ENCODE measurements at places on chromosomes 7 and 10. TPM values are rescaled to one million over a fixed set of nuclear protein-coding genes. Genes with fewer than 3 reads are reported as not detected.
A peak's percentile ranks its signal among the peaks of the same experiment; 100 is the strongest.

The ERVW-1 gene
- not detected for total RNA-seq

The CNPY1 gene
- total RNA-seq = not detected

DNA sequence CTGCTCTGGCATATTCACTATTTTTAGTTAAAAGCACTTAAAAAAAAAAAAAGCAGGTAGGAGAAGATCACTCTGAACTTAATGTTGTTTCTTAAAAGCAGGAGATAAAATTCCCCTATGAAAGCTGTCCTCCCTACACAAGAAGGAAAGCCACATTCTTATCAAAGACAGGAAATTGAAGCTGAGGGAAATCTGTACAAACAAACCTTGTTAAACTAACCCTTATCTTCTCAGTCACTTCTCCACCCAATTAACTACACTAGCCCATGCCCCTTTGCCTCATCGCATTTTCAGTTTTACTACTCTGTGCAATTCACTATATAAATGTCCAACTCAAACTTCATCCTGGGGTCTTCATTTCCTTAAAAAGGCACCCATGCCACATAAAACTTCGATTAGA lies 2.7 kb upstream of the CDCA7L start:
- DNase-seq = no peak
- no peak overlapping the region for H3K4me3 ChIP-seq
- H3K27me3 ChIP-seq = peaks cover 42% of the 10 kb centered on the region
- no peak overlapping the region for H3K27ac ChIP-seq
- peaks cover 2% of the 10 kb centered on the region for H3K36me3 ChIP-seq
- peaks cover 37% of the 10 kb centered on the region for H3K4me1 ChIP-seq

The TMEM270 gene
- total RNA-seq = not detected

- peaks cover 5% of the 10 kb centered on the region for H3K27me3 ChIP-seq
- no peak for DNase-seq
- H3K36me3 ChIP-seq = no peaks in the 10 kb centered on the region
Measured at GRCh38 chr7:103630318-103630717, 184.3 kb upstream of the SLC26A5 start.

The PTF1A gene
- not detected for total RNA-seq

DNA sequence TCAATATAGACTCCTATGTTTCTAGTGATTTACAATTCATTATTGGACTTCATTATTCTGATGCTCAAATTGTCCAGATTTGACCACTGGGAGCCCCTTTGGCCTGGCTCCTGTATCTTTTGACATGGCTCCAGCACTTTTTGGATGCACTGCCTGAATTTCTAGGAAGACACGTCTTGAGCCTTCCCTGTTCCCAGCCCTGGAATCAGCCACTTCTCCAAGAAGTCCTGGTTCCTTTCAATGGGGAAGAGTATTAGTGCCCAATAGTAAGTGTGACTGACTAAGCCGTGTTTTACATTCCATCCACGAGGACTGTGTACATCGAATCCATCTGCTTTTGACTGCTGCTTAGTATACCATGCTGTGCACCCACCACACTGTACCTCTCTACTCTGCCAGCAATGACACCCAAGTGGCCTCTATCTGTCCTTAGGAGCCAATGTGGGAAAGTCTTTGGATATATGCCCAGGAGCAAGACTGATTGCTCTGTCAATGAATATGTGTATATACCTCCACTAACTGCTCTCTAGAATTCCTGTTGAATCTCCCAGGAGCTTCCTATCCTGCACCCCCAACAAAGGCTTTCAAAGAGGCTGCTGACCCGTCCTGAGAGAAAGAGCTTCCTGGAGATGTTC lies 23.2 kb upstream of the NPFFR1 start:
- no peak for DNase-seq
- H3K27ac ChIP-seq = no peak overlapping the region
- no peak overlapping the region for H3K4me3 ChIP-seq
- no peaks in the 10 kb centered on the region for H3K36me3 ChIP-seq
- no peaks in the 10 kb centered on the region for H3K27me3 ChIP-seq
- H3K4me1 ChIP-seq = peaks cover 2% of the 10 kb centered on the region

GRCh38 chr10:102112210-102112817 lies 7.9 kb downstream of the LDB1 start:
- H3K27ac ChIP-seq = peak overlapping the region; percentile 83
- peak overlapping the region; percentile 91 for H3K4me3 ChIP-seq
- no peaks in the 10 kb centered on the region for H3K27me3 ChIP-seq
- H3K4me1 ChIP-seq = peaks cover 40% of the 10 kb centered on the region
- DNase-seq = no peak

DNA sequence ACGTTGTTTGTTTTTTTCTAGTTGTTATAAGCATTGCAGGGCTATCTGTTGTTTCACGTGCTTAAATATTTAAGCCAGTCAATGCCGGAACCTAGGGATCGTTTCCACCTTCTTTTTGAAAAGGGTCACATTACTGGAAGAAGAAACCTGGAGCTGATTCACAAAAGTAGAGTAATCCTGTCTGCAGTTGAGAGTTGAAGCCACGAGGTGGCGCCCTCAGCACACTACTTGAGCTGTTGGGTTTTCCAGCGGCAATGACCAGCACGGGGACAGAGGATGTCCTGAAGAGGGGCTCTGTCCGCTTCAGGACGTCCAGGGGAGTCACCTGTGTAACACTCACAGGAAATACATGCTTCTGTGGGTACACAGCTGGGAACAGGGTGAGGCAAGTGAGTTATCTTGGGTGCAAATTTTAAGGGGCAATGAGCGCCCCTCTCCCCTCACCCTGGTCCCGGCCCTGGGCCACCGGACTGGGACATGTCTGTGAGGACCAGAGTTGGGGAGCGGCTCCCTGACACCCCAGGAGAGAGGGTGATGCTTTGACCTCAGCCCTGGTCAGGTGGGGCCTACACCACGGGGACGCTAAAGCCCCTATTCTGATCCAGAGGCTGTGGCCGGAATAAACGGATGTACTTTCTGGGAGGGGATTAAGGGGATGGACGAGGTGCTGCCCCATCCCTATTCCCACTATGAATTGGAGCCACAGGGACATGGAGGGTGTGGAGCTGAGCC lies 26.3 kb upstream of the WDFY4 start:
- H3K27ac ChIP-seq = no peak overlapping the region
- no peaks in the 10 kb centered on the region for H3K36me3 ChIP-seq
- no peak overlapping the region for H3K4me3 ChIP-seq
- peaks cover 5% of the 10 kb centered on the region for H3K4me1 ChIP-seq
- peak; percentile 69 for DNase-seq

DNA sequence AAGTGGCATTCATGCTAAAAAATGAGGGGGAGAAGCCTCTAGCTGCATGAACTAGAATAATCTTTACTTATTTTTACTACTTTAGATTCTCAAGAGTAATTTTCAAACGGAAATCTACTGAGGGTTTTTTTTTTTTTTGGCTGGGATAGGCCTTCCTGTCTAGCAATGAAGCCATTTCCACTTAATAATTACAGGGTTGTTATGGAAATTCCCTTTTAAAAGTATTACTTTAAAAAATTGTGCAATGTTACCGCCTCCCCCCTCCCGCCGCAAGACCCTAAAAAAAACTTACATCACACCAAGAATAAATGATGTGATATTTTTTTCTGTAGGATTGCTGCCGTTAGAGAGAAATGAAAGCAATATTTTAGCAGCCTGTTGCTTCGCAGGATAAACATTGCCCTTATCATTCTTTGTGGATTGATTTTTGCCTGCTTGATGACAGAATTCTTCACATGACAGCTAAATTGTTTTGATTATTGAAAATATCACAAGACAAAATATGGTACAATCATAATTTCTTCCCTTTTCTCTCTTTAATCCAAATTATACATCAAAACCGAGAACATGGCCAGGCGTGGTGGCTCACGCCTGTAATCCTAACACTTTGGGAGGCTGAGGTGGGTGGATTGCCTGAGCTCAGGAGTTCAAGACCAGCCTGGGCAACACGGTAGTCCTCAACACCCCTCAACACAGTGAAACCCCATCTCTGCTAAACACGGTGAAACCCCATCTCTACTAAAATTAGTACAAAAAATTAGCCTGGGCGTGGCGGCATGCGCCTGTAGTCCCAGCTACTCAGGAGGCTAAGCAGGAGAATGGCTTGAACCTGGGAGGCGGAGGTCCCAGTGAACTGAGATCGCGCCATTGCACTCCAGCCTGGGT lies 32.8 kb downstream of the ARL4A start:
- peaks cover 12% of the 10 kb centered on the region for H3K36me3 ChIP-seq
- H3K27ac ChIP-seq = peak overlapping the region; percentile 49
- no peak for DNase-seq
- H3K4me3 ChIP-seq = no peak overlapping the region
- no peaks in the 10 kb centered on the region for H3K27me3 ChIP-seq

The DPYSL4 gene
- total RNA-seq = 2.6 TPM

The KLF14 gene
- total RNA-seq = not detected

- H3K4me3 ChIP-seq = no peak overlapping the region
- no peak for DNase-seq
- H3K27ac ChIP-seq = no peak overlapping the region
- H3K36me3 ChIP-seq = no peaks in the 10 kb centered on the region
- H3K27me3 ChIP-seq = peaks cover 23% of the 10 kb centered on the region
Measured at GRCh38 chr10:98374217-98374985, 40.6 kb downstream of the PYROXD2 start.

GRCh38 chr10:114538181-114538906 lies 119.7 kb downstream of the ABLIM1 start:
- peak overlapping the region; percentile 100 for H3K27ac ChIP-seq
- peak; percentile 76 for DNase-seq
- H3K4me1 ChIP-seq = peaks cover 64% of the 10 kb centered on the region
- H3K27me3 ChIP-seq = no peaks in the 10 kb centered on the region
- peak overlapping the region; percentile 51 for H3K4me3 ChIP-seq
- peaks cover 8% of the 10 kb centered on the region for H3K36me3 ChIP-seq

The SORCS1 gene
- total RNA-seq = not detected

DNA sequence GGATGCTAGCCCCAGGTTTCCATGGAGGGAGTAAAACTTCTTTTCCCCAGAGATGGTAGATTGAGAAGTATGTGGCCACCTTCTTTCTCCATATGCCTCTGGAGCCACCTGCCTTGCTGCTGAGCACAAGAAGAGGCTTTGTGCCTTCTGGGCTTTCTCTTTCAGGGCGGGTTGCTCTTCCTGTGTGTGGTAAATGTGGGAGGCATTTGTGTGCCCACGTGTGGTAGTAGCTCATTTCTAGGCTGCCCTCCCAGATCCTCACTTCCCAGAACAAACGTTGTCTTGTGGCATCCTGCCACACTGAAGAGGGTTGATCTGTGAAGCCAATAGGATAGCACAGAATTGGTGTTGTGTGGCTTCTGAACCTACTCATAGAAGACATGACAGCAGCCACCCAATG lies 342.0 kb upstream of the PODXL start:
- no peak overlapping the region for H3K27ac ChIP-seq
- peak; percentile 46 for DNase-seq
- H3K36me3 ChIP-seq = peaks cover 2% of the 10 kb centered on the region
- H3K4me1 ChIP-seq = peaks cover 10% of the 10 kb centered on the region
- H3K4me3 ChIP-seq = no peak overlapping the region

DNA sequence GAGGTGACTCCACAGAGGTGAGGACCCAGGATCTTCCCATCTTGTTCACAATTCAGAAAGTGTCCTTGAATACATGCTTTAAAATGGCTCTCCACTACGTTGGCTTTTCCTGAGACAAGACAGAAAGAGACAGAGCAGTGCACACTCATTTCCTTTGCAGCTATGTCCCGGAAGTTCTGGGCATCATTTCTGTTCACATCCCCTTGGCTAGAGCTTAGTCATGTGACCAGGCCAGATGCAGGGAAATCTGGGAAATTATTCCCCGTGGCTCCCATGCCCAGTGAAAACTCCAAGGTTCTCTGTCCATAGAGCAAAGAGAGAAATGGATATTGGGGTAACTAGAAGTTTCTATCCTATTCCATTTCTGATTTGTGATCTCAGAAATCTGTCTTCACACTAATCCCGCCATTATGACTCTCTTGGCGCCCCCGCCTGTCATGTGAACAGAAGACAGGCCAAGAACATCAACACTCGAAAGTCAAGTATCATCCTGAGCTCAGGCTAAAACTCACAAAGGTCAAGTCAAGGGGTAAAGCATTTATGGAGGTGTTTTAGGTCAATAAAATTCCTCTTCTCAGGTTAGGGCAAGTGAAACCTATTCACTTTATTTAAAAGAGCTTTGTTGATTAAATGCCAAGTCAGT lies 251.4 kb upstream of the HABP2 start:
- H3K36me3 ChIP-seq = no peaks in the 10 kb centered on the region
- no peak overlapping the region for H3K27ac ChIP-seq
- no peaks in the 10 kb centered on the region for H3K4me1 ChIP-seq
- H3K27me3 ChIP-seq = peaks cover 34% of the 10 kb centered on the region

The LIPN gene
- not detected for total RNA-seq

DNA sequence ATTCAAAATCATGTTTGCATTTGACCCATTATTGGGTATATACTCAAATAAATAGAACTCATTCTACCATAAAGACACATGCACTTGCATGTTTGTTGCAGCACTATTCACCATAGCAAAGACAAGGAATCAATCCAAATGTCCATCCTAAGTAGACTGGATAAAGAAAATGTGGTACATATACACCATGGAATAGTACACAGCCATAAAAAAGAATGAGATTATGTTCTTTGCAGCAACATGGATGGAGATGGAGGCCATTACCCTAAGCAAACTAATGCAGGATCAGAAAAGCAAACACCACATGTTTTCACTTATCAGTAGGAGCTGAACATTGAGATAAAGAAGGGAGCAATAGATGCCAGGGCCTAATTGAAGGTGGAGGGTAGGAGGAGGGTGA lies 12.0 kb upstream of the HHEX start:
- H3K27me3 ChIP-seq = peaks cover 15% of the 10 kb centered on the region
- no peak overlapping the region for H3K4me3 ChIP-seq
- H3K4me1 ChIP-seq = no peaks in the 10 kb centered on the region
- no peak overlapping the region for H3K27ac ChIP-seq
- H3K36me3 ChIP-seq = no peaks in the 10 kb centered on the region

DNA sequence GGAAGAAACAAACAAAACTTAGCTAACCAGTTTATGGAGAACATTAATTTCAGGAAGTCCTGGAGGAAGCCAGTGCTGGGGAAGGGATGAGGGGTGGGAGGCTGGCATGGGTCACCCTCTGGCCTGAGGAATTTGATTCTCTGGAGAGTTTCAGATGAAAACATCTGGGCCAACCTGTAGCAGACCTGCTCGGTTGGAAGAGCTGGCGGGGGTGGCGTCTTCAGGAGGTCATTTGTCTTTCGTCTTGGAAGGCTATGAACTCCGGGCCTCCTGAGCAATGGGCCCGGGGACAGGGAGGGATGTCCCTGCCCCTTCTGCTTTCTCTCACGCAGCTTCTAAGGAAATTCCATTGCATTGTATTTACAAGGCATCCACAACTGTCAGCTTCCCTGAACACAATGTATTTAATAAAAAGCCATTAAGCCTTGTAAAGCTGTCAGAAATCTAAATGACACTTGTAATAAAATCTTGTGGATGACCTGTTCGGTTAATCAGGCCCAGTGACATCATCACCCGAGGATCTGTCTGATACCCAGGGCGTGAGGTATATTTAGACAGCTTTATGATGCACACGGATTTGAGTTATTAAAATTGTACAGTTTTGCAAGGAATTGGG lies 250.5 kb downstream of the RAB11FIP2 start:
- DNase-seq = no peak
- no peaks in the 10 kb centered on the region for H3K36me3 ChIP-seq
